ENCODE measurements at places on chromosomes 16 and 17.
A peak's percentile ranks its signal among the peaks of the same experiment; 100 is the strongest.

DNA sequence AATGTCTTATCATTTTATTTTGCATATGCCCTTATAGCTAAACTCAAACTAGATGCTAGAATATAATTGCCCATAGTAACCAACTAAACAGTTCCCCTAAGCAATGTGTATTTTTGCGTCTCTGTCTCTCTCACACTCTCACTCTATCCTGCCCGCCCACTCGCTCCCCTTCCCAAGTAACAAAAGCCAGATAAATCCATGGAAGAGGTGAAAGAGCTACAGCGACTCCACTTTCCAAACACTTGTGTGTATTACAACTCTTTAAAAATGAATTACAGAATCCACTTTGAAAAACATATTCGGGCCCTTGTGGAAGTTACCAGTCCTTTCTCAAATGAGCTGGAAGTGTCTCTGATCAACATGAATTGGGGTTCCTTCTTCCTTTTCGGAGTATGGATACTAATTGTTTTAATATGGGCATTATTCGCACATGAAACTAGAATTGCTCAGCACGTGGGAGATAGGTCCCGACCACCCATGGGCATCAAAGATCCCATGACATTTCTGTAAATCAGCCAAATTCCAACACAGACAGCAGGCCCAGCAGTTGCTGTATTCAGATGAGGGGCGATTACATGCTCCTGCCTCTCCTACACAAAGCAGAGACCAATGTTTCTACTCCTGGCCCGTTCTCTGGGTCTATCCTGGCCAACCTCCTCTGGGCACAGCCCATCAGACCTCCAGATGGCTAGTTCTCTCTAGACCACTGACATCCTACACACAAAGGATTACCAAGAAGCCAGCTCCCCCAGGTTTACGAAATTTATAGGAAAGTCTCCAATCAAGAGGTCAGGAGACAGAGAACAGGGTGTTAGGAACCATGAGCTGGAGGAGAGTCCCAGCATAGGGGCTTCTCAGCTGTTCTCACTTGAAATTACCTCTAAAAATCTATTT, 121.5 kb downstream of the ZFHX3 start:
- DNase-seq = no peak

DNA sequence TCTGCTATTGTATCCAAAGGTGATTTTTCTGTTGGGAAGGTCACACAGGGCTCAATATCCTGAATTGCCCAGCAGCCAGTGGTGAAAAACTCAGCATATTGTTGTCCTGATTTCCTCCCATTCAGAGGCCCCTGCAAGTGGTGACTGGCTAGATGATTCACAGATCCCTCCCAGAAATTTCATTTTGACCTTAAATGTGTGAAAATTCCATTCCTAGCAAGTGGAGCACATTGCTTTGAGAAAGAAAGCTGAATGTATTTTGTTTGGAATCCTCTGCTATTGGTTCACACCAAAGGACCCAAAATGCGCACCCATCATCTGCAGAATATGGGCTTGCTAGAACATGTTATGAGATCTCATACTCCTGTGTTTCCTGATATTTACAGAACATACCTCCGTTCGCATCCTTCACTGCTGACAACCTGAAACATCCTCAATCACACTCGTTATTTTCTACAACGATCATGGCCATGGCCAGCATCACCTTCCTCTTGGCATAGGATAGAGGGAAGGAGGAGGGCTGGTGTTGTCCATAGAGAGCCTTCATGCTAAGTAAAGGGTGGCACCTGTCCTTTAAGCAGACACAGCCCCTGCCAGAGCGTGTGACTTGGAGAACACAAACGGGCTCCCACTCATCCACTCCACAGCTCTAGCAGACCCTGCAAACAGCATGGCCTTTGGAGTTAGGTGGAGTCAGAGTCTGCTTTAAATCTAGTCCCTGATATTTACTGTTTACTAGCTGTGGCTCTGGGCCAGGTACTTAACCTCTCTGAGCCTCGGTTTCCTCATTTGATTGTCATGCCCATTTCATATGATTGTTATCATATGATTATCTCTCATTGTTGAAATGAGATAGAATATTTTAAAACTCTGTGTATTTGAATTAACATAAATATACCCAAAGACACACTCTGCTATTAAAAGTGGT, 30.4 kb upstream of the NFAT5 start:
- DNase-seq = no peak

GRCh38 chr16:2273484-2273883, 5.6 kb upstream of the RNPS1 start:
- no peak for DNase-seq

GRCh38 chr16:58026139-58026704, 668 bp downstream of the MMP15 start:
- peak; percentile 81 for DNase-seq

DNA sequence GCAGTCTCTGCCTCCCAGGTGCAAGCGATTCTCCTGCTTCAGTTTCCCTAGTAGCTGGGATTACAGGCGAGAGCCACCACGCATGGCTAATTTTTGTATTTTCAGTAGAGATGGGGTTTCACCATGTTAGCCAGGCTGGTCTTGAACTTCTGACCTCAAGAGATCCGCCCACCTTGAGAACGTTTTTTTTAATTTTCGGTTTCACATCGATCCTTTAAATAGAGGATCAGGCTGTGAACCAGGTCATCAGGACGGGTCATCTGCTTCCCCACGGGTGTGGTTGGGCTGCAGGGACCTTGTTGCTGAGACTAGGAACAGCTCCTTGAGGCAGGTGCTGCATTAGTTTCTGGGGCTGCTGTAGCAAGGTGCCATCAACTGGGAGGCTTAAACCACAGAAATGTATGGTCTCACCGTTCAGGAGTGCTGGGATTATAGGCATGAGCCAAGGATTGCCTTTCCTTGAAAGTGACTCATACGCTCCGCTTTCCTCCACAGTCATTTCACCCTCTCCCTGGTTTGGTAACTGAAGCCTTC, 7.9 kb upstream of the NAGPA start:
- DNase-seq = peak; percentile 1

Data from H7 (cell line).